ENCODE measurements at places on chromosomes 6 and 20.

DNA sequence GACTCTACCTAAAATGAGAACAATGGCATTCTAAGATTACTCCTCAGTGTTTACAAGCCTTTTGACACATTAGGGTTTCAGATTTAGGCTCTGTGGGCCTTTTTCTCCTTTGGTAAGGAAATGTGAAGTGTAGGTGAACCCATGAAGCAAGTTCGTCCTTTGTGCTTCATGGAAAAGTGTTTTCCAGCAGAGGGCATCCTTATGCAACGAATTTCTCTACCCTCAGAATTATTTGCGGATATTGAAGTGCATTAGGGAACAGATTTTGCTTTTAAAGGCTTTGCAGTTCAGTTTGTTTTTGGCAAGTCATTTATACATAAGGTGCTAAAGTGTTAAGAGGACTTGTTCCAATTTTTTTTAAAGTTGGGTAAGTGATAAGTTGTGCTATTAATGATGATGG, 55.7 kb upstream of the FERMT1 start:
- DNase-seq, result no peak

- no peak for DNase-seq
Measured at GRCh38 chr20:35010405-35011192, 54.9 kb downstream of the MYH7B start.

DNA sequence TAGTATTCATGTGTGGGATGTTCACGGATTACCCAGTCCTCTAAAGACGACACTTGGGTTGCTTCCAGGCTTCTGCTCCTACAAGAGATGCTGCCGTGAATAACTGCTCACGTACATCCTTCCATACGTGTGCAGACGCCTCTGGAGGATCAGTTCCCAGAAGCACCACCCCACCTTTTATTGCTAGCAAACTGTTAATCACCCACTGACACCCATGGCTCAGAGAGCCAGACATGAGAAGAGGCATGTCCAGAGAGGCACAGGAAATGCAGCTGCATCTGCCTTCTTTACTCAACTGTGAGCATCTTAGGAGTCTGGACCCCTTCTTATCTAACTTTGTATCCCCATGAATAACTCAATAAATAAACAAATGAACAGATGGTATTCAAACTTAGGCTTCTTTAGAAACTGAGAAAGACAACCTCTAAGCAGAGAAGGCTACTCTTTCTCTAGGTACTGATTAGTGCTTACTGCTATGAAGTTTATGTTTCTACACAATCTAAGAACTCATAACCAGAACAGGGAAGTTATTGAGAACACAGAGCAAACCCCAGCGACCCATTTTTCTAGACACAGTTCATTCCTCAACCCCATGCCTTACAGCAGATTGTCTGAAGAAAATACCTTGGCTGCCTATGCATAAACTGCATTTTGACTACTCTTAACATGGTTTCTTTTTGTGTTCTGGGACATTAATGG, 228.7 kb upstream of the RREB1 start:
- DNase-seq, result no peak

DNA sequence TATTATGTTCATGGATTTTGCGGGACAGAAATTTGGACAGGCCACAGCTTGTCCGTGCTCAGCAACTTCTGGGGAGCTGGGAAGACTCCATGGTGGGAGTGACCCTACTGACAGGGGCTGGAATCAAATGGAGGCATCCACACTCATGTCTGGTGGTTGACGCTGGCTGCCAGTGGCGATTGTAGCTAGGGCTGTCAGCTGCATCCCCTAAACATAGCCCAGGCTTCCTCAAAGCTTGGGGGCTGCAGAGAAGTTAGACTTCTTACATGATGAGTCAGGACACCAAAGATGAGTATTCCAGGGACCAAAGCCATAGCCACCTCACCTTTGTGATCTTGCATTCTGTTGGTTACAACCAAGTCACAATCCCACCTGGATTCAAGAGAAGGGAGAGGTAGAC, 18.4 kb upstream of the FAM50B start:
- DNase-seq, result no peak

DNA sequence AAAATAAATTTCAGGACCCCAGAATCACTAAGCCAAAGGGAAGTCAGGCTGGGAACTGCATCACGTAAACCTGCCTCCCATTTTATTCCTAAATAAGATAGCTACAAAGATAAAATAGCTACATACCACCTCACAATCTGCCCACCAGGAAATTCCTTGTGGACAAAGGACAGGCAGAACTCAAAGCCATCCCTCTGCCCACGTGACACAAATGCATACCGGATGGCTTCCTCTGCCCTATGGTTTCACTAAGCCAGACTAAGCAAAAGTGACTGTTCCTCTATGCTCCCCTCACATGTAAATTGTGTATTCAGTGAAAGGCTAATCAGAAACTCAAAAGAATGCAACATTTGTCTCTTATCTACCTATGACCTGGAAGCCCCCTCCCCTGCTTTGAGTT, 15.0 kb downstream of the MBOAT1 start:
- DNase-seq, result no peak

GRCh38 chr6:18861204-18861603, 474.1 kb downstream of the RNF144B start:
- DNase-seq, result no peak

DNA sequence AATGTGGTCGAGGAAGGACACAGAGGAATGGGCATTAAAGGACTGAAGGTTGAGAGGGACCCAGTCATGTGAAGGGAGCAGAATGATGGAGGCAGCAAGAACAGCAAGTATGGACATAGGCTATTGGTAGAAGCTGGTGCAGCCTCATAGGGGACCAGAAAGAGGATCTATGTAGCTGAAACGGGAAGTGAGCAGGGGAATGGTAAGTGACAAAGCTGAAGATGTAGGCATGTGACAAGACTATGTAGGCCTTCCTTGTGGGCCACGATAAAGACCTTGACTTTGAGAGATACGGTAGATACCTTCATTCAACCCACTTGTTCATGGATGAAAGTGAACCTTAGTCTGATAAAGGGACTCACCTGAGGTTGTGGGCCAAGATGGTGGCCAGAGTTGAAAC, 3.5 kb downstream of the CTNNBL1 start:
- no peak for DNase-seq

DNA sequence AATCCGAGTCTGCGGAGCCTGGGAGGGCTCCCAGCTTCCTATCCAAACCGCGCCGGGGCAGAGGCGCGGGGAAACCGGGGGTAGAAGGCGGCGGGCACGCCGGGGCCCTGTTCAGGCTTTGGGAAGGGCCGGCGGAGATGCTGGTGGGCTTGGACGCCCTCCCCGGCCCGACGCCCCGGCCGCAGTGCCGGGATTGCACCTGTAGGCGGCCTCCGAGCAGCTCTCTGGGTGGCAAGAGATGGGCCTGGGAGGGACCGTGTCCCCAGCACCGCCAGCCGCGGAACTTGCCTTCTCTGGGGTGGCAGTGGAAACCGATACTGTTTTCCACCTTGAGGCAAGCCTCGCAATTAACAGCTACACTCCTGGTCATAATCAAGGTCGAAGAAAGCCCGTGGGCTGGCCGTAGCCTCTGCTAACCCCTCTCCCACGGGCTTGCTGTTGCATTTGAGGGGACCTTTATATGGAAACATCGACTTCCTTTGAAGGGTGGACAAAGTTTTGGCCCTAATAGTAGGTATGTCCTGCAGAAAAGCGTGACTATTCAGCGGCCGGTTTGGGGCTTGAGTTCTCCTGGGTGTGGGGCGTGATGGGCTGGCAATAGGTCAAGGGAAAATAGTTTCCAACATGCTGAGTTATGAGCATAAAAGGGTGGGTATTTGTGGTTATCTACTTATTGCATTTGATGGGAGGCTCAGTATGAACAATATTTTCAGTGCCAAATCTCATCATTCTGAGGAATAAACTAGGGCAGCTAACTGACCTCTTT, 1.1 kb upstream of the JAG1 start:
- peak; percentile 64 for DNase-seq

DNA sequence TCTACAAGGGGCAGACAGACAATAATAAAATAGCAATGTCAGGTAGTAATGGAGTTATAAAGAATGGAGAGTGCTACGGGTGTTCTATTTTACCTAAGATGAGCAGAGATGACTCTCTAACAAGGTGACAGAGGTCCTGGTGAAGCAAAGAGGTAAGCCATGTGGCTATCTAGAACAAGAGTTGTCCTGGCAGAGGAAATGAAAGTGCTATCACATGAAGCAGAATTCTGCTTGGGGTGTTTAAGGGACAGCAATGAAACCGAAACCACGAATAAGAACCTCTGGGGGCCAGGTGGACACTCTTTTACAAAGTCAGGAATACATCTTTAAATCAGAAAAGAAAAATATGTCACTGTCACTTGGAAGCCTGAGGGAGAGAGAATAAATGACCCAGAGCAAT, 37.9 kb upstream of the IRAK1BP1 start:
- DNase-seq, result no peak

- no peak for DNase-seq
Measured at GRCh38 chr6:9435281-9435680, 979.6 kb downstream of the TFAP2A start.

GRCh38 chr20:43388268-43389002, 69.3 kb upstream of the SRSF6 start:
- no peak for DNase-seq

DNA sequence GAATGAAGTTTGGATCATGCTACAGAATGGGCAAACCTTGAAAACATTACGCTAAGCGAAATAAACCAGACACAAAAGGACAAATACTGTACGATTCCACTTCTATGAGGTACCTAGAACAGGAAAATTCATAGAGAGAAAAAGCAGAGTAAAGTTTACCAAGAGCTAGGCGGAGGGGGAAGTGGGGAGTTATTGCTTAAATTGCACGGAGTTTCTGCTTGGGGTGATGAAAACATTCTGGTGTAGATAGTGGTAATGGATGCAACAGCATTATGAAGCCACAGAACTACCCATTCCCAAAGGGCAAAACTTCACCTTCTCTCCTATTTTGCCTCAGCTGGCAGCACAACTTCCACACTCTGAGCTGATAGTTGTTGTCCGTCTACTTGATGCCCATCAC, 6.4 kb upstream of the PDYN start:
- DNase-seq, result no peak

- DNase-seq, result no peak
Measured at GRCh38 chr20:6882561-6883291, 115.2 kb downstream of the BMP2 start.

DNA sequence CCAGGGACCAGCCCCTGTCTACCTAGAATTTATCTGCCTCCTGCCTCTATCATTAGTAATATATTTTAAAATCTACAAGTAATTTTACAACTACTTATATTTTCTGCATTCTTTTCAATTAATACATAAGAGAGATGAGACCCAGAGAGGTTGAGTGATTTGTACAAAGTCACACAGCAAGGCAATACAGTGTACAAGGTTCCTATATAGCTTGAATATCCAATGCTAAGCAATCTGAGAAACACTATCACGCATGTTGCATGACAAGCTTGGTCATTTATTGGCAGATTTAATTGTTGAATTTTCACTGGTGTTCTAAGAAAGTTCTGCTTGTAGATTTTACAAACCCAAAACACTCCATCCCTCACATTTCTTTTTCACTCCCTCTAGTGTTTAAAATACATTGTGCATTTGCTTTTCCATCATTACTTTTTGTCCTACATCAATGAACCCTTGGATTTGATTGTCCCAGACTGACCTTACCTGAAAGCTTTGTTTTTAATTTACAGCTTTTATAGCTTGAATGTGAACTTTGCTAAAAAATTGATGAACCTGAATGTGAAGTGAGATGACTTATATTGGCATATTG, 520.9 kb upstream of the CITED2 start:
- DNase-seq, result no peak

DNA sequence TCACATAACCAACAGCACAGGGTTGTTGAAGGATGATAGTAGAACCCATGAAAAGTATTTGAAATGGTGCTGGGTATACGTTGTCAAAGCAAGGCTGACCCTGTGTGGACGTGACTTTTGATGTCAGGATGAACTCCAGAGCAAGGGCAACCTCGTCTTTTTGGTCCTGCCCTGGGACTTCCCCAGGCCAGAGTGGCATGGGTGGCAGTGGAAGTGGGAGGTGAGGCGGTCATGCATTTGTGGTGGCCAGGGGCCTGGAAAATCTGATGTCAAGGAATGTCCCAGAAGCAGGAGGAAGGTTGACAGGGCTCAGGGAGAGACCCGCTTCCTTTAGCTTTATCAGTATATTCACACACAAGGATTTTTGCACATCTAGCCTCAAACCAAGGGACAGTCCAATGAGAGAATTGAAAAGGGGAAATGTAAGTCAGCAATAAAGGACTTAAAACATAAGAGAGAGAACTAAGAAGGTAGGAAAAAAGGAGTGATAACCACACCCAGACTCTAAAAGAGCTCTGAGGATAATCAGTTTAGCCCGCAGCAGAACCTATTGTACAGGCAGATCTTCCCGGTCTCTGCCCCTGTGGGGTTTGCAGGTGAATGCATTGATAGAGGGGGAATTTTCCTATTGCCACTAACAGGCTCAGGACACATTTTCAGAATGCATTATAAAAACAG, 98.8 kb upstream of the HDGFL1 start:
- no peak for DNase-seq

Data from bone marrow (tissue), 2 donors.